ENCODE measurements at places on chromosomes 2 and 18.

- peak; percentile 79 for DNase-seq
Measured at GRCh38 chr2:109415581-109416013, 198.2 kb downstream of the SEPTIN10 start.

DNA sequence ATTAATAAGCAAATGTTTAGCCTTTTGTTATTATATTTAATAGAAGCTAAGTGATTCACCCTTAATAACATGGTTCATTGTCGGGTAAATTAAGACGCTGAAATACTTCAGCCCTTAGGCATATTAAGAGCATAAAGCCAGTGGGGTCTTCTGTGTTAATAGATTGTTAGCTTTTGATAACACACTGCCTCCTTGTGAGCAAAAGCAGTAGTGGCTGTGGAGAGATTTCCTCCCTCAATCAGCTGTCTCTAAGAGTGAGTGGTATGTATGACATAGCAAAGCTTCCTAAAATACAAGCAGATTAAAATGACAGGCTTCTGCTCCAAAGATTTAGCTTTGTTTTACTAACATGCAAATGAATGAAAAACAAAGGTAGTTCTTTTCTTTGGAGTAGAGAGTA lies 143.7 kb upstream of the SYT4 start:
- DNase-seq, result no peak

DNA sequence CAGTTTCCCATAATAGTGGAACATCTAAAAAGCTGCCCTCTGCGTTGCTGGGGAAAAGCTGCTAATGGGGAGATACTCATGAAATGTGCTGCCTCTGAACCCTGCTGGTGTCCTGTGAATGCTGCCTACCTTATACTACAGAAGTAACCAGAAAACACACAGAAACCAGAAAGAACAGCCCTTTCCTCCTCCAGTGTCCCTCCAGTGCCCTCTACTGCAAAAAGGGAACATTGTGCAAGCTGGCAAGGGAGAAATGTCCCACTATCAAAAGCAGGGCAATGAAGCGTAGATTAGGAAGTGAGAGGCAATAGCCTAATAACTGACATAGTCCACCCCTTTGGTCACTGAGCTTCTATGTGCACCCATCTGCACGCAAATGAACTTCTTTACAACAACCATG lies 162.7 kb upstream of the ETAA1 start:
- DNase-seq, result peak; percentile 63

- DNase-seq, result no peak
Measured at GRCh38 chr2:68436270-68436669, 30.8 kb downstream of the FBXO48 start.

GRCh38 chr18:45774065-45774521 lies 50.1 kb downstream of the SLC14A1 start:
- DNase-seq, result no peak

- no peak for DNase-seq
Measured at GRCh38 chr2:210389856-210390255, 74.9 kb upstream of the MYL1 start.

DNA sequence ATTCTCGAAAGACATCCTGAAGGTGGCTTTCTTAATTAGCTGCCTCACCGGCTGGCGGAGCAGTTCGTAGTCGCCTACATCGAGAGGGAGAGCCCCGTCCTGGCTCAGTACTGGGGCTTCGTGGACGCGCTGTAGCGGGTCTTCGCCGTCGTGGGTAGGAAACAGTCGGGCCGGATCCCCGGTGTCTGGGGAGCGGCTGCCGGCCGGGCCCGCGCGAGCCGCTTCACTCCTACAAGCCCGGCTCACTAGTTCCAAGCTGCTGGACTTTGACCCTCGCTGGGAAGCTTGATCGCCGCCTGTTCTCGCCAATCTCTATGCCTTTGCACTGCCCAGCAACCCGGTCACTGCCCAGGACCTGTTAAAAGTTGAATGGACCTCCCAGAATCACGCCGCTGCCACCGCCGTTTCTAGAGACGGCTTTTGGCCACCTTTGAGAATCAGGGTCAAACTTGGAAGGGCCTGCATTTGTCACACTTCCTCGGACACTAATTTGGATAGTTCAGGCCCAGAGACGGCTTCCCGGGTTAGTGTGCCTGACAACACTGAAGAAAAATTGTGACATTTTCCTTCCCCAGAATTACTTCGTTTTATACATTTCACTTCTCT lies 41.4 kb upstream of the AKAIN1 start:
- DNase-seq, result peak; percentile 76

DNA sequence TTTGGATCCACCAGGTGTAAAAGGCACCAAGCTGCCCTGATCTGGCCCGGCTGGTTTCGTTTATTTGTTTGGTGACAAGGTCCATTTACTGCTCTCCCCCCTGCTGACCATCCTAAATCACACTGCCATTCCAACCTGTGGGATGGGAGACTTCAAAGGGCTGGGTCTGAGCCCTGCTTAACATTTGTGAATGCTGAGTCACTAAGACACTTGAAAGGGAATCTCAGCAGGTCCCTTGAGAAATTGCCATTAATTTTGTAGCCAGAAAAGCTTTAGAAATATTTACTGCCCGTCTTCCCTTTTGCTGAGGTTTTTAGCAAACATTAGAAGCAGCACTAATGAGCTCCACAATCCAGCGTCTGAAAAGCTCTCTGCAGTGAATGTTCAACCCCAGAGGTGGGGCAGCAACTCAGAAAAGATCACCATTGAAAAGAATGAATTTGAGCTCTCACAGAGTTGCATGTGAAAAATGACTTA lies 133.8 kb downstream of the ARL4C start:
- DNase-seq, result peak; percentile 95

DNA sequence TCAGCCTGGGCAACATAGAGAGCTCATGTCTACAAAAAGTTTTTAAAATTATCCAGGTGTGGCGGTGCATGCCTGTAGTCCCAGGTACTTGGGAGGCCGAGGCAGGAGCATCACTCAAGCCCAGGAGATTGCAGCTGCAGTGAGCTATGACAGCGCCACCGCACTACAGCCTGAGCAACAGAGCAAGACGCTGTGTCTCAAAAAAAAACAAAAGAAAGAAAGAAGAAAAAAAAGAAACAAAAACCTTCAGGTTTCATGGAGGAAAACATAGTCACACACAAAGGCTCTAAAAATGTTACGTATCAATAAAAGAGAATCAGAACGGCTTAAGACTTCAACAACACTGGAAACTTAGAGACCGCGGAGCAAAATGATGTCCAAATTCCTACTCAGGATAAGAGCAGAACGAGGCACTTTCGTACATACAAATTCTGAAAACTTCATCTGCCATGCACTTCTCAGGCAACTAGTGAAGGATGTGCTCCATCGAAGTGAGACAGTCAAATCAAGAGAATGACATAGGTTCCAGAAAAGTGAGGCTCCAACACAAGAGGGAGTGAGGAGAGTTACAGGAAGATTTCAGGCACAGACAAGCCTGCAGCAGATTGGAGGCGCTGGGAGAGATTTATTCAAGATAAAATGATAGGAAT lies 4.4 kb downstream of the HDLBP start:
- DNase-seq, result no peak

DNA sequence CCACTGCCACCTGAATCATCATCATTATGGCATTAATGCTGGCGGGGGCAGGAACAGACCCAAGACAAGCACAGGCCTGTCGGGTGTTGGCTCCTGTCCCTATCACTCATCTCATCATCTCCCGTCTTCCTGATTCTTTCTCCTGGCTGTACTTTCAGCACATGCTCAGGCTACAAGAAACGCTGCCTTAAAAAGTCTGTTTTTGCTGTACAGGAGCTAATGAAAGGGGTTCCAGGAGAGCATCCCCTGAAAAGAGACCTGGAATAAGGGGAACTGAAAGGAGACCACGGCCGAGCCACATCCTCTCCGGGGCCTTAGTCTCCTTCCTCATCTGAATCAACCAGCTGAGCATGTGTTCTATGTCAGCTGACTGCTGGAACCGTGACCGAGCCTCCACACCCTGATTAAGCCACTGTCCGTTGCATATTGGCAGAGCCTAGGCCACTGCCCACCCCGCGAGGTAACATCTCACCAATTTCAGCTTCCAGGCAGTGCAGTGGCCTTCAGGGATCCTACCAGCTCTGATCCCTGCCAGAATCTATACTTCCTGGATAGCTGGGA lies 62.6 kb downstream of the DNMT3A start:
- DNase-seq, result no peak

- no peak for DNase-seq
Measured at GRCh38 chr2:201174687-201175086, 8.3 kb upstream of the CASP10 start.

DNA sequence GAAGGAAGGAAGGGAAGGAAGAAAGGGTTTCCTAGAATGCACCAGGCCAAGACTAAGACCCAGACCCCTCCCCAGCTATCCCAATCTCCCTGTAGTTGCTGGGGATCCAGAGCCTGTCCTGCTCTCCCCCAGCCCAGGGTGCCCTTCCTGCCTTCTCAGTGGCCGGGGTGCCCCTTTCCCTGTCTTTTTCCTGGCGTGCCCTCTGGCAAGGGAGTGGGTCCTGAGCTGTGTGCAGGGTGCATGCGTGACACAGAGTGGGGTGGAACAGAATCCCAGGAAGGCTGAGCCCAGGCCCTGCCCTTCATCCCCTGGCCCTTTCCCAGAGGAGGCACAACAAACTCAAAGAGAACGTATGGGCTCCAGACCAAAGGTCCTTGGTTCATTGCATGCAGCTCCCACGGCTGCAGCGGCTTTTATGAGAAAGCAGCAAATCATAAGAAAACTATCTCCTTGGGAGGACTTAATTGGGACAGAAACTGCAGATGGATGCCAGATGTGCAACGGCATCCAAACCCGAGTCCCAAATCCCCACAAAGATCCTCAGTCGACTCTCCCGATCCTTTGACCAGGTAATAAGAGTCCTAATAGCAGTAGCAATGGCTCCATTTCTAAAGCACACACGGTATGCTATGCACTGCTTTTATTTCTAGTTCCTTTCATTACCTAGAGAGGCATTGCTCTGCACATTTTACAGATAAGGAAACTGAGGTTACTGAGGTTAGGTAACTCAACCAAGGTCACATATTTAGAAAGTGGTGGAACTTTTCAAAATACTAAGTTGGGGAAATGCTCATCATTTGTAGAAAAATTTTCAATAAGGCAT lies 12.7 kb upstream of the ARID5A start:
- DNase-seq, result peak; percentile 35

DNA sequence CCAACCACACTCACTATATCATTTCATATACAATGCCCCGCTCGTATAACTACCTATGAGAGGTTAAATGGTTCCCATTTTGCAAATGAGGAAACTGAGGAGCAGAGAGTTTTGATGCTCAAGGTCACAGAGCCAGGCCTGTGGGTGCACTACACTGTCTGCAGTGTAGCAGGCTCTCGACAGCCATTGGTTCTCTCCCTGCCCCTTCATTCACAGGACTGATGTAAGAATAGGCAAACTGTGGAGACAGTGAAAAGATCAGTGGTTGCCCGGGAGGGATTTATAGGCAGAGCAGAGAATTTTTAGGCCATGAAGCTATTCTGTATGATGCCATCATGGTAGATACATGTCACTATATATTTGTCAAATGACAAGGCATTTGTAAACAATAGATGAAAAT lies 39.0 kb upstream of the LBH start:
- no peak for DNase-seq

DNA sequence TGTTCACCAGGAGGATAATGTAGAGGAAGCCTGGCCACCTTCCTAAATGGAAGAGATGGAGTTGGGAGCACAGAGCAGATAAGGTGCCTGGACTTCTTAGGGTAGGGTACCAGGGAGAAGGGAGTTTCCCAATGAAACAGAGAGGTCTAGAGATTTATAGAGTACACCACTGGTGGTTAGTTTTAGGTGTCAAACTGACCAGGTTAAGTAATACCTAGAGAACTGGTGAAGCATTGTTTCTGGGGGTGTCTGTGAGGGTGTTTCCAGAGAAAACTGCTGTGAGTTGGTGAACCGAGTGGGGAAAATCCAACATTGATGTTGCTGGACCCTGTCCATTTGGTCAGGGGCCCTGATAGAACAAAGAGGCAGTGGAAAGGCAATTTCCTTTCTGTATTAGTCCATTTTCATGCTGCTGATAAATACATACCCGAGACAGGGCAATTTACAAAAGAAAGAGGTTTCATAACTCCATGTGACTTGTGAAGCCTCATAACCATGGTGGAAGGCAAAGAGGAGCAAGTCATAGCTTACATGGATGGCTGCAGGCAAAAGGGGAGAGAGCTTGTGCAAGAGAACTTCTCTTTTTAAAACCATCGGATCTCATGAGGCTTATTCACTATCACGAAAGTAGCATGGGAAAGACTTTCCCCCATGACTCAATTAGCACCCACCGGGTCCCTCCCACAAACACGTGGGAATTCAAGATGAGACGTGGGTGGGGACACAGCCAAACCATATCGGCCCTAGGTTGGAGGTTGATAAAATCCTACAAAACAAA lies 260.8 kb downstream of the CBLN2 start:
- no peak for DNase-seq

DNA sequence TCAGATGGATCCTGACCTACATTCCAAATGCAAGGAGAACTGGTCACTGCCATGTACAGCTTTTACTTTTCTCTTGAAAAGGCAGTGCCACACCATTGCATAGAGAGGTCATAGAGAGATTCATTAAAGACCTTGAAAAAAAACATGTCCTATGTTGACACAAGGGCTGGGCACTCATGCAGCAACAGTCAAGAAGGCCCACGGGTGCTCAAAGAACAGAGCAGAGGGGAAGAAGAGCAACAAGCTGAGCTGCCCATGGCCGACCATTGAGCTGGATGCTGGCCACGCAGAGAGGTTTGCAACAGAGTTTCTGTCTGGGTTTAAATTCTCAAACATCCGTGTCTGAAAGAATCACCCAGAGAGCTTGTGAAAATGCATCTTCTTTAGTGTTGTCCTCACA lies 99.1 kb downstream of the ADD2 start:
- no peak for DNase-seq

- no peak for DNase-seq
Measured at GRCh38 chr18:8561123-8561910, 47.9 kb upstream of the RAB12 start.

- DNase-seq, result no peak
Measured at GRCh38 chr18:23069481-23069880, 65.8 kb upstream of the CABLES1 start.

DNA sequence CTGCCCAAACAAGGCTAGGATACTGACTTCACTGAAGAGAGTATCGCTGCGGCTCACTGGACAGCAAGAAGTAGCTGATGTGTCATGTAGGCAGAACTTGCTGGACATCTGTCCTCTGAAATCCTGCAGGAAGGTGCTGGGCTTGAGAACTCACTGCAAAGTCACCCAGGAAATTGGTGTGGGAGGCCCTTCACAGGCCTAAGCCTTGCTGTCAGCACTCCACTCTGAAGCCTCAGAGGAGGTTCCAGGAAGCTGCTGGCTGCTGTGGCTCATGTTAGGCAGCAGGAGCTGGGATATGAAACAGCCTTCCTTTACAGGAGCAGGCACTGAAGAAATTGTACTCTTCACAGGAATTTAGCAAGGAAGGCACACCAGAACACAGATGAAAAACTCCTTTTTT lies 88.3 kb upstream of the CCDC68 start:
- no peak for DNase-seq

DNA sequence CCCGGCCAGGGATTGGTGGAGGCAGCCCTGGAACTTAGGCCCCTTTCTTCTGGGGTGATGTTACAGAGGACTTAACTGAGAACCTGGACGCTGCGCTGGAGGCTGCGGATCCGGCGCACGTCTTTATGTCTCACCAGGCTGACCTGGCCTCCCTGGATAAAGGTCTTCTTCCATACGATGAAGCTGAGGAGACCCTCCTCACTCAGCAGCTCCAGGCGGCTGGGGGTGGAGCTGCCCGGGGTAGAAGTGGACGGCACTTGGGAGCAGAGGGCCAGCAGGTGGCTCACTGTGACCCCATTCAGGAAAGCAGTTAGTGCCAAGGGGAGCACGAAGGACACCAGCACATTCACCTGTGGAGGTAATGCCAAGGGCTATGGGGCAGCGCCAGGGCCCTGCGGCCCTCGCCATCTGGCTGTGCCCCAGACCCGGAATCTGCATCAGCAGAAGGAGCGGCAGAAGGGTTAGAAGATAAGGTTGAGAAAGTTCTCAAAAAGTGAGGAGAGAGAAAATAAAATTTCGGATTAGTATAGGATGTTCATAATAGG lies 8.0 kb downstream of the NTSR2 start:
- no peak for DNase-seq

All from endodermal cell (in vitro differentiated cells).